Cortex of kidney (tissue), 1 donor: ENCODE measurements at places on chromosomes 12 and 14.

DNA sequence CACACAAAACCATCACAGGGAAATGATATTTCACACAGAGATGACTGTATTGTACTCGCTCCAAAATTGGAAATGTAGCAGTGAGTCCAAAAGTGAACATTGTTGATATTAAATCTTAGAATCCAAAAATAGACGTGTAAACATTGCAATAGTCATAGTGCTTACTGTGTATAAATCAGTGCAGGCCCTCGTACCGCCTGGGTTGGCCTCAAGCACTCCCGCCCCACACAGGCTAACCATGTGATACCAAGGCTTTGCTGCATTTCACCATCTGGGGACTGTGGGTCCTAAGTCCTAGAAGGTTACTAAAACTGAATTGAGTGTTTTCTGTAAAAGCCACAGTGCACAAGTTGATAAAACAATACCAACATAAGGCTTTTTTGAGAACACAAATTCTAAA is 107.3 kb downstream of the PPP2R5E start:
- DNase-seq = no peak

- DNase-seq = no peak
Observed at GRCh38 chr14:100341301-100342031, 18.3 kb downstream of the SLC25A47 start.

DNA sequence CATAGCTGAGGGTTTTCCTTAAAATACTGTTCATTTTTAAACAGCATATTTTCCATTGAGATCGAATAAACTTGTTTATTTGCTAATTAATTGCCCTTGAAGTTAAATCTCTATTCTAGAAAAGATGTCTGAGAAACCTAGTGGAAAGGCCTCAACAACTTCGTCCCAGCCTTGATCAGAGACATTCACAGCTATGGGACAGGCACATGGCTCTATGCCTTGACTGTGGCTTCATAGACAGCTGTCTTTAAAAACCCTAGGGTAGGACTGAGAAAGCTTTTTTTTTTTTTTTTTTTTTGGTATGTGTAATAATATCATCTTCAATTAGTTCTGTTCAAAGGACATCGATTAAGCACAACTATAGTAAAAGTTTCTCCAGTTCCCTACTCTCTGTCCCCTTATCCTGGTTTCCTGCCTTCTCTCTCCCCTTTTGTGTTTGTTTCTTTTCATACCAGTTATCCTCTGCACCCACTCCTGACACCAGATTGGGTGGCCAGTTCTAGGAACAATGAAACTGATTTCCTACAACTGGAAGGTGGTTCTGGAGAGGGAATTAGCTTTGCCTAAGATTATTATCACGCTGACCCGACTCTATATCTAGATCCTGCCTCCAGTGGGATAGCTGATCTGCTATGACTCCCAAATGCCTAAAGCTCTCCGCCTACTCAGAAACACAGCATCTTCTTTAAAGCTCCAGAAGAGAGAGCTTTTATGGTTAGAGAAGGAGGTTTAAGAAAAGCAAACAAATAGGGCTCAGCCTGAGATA is 20.3 kb downstream of the SOCS2 start:
- DNase-seq = no peak

GRCh38 chr12:15544589-15544988 is 222.3 kb downstream of the PTPRO start:
- no peak for DNase-seq

DNA sequence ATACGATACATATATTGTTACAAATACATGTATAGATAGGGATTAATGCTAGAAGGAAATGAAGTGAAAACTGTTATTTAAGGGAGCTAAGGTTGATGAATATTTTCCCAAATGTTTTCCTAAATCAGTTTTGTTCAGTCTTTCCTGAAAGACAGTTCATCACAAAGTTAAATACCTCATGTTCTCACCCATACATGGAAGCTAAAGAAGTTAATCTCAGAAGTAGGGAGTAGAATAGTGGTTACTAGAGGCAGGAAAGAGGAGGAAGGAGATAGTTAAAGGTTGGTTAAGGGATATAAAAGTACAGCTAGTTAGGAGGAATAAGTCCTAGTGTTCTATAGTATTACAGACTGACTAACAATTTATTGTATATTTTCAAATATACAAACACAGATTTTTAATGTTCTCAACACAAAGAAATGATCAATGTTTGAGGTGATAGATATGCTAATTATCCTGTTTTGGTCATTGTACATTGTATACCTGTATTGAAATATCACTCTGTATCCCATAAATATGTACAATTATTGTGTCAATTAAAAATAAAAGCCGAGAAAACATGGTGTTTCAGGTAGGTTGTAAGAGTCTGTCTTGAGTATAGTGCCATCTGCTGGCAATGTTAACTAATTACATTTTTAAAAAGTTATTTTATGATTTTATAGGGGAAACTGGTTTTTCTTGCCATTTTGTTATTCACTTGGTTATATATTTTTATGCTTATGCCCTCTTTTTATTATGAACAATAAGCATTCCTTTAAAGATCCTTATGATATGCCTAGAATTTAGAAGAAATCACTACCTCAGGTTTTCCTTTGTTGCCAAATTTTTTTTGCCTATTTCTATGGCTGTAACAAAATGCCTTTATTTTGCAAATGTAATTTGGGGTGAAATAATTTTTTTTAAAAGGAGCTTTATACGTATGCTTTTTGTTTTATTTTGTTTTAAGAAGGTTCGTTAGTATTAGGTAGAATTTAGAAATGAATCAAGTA is 26.9 kb downstream of the ZDHHC17 start:
- DNase-seq = no peak

DNA sequence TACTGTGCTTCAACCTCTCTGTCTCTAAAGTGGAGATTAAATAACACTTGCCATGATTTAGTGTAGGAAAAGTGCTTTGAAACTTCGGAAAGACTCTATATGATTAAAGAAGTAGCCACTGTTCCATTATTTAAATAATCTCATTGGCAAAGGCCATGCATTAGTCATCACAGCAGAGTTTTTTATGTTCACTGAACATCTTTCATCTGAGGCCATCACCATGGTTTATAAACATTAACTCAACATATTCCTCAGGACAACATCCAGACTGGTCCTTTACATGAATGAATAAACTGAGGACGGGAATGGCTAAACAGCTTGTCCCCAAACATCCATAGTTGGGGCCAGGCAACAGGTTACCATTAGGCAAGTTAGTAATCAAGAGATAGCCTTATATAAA is 124.6 kb upstream of the FRMD6 start:
- DNase-seq = no peak

GRCh38 chr12:48184549-48184922 is 1.1 kb downstream of the CCDC184 start:
- no peak for DNase-seq
